Cardiac septum (tissue), 1 donor: ENCODE measurements at places on chromosomes 7 and 10. TPM values are rescaled to one million over a fixed set of nuclear protein-coding genes. Genes with fewer than 3 reads are reported as not detected.

BTAF1 gene
- total RNA-seq = 15.9 TPM

CYP2C19 gene
- total RNA-seq = not detected

ELOVL3 gene
- total RNA-seq = not detected

EFCAB10 gene
- not detected for total RNA-seq

SLC16A12 gene
- 3.1 TPM for total RNA-seq

PDE6C gene
- not detected for total RNA-seq

FAM200A gene
- total RNA-seq = 4.9 TPM

IRF5 gene
- 1.6 TPM for total RNA-seq

CTNNA3 gene
- total RNA-seq = 198 TPM

TMEM140 gene
- 15.2 TPM for total RNA-seq

ZNF853 gene
- total RNA-seq = 14.2 TPM

CCDC146 gene
- total RNA-seq = 4.3 TPM

FAM25G gene
- total RNA-seq = not detected

ANAPC16 gene
- 171 TPM for total RNA-seq

TBXAS1 gene
- 4.3 TPM for total RNA-seq

ZEB1 gene
- 149 TPM for total RNA-seq

TUBAL3 gene
- total RNA-seq = 0.40 TPM

MKX gene
- 0.16 TPM for total RNA-seq

LRRTM3 gene
- total RNA-seq = not detected

SEPTIN7 gene
- 232 TPM for total RNA-seq

NPTX2 gene
- total RNA-seq = 0.43 TPM

ZPBP gene
- total RNA-seq = not detected

FGL2 gene
- 6.0 TPM for total RNA-seq

FRG2B gene
- total RNA-seq = not detected

ANKRD61 gene
- not detected for total RNA-seq

HOXA13 gene
- not detected for total RNA-seq

HMX3 gene
- not detected for total RNA-seq

EGR2 gene
- total RNA-seq = 4.8 TPM

TFR2 gene
- total RNA-seq = 0.13 TPM

DKK1 gene
- 0.19 TPM for total RNA-seq

CHST3 gene
- 24.4 TPM for total RNA-seq

SPDYE17 gene
- not detected for total RNA-seq

NPY gene
- not detected for total RNA-seq

SLC13A4 gene
- total RNA-seq = 1.0 TPM

RADIL gene
- 2.5 TPM for total RNA-seq

NPC1L1 gene
- total RNA-seq = 0.19 TPM

SPDYE2 gene
- not detected for total RNA-seq

SFRP4 gene
- total RNA-seq = 15.0 TPM

AKR1D1 gene
- total RNA-seq = not detected

CAV1 gene
- total RNA-seq = 311 TPM

PIK3AP1 gene
- 2.8 TPM for total RNA-seq

C10orf105 gene
- total RNA-seq = not detected

H2BK1 gene
- total RNA-seq = not detected

AKR1C4 gene
- not detected for total RNA-seq

STEAP1 gene
- 6.5 TPM for total RNA-seq

ZFYVE27 gene
- 19.8 TPM for total RNA-seq

ARMC3 gene
- total RNA-seq = 0.38 TPM

WNT2 gene
- total RNA-seq = 0.70 TPM
